Activated CD4-positive, alpha-beta T cell treated with anti-CD3 and anti-CD28 coated beads, Interleukin-2, amount 50 U/mL, for 1 hour (primary cell): ENCODE measurements at places on chromosomes 1 and 21.

- DNase-seq = no peak
Observed at GRCh38 chr1:118073648-118074435, 111.2 kb downstream of the SPAG17 start.

DNA sequence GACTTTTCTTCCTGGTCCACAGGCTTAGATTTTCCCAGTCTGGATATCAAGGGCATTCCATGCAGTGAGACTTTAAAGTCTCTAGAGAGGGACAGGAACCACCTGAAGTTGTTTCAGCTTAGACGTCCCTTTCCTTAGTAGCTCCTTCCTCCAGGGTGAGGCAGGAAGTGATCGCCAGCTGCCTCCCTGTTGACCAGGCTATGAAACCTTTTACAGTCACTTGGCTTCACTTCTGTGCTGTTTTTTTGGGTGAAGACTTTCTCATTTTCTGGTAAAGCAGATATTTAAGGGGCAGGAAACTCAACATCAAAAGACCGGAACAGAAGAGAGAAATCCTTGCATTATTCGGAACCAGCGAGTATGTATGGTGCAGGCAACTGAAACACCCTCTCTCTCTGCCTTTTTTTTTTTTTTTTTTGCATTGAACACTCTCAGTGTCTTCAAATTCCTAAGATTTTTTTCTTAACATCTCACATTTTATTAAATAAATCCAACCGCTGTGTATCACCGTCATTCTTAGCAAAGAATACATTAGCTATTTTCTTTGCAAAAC, 234.6 kb upstream of the IRF2BP2 start:
- DNase-seq = no peak

DNA sequence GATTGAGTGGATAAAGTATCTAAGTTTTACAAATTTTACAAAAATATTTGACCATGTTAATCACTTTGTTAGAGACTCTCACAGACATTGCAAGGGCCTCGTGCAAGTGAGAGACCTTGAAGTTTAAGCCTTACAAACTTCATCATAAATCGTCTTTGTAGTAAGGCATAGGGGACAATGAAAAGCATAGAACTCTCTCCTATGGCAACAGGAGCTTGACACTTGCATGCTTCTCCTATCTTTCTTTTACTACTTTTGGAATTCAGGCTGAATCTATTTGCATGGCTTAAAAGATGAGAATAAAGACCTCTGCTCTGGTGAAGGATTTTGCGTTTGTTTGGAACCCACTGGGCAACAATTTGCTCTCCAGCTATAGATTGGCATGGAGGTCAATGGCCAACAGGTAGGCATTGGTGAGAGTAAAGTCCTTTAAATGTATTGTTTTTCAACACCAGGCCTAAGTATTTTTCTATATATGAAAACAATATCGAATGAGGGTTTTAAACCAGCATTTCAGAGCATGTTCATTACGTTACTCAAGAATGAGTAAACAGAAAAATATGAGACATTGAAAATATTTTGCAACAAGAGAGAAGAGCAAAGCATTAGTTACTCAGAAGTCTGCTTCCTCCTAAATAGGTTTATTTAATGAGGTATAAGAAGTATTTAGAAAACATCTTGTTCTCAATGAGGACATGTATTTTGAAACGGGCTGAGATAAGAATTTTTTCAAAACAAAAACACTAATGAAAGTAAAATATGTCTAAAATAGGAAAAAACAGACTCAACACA, 192.2 kb downstream of the TGFB2 start:
- no peak for DNase-seq

DNA sequence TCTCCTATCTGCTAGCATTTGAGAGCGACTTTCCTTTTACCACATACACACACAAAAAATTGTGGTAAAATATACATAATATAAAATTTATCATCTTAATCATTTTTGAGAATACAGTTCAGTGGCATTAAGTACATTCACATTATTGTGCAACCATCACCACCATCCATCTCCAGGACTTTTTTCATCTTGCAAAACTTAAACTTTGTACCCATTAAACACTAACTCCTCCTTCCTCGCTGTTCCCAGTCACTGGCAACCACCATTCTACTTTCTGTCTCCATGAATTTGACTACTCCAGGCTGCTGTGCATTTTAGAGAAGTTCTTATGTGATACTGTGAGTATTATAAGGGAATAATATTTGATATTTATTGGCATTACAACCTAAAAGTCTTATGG, 181.3 kb downstream of the C1orf21 start:
- DNase-seq = no peak

DNA sequence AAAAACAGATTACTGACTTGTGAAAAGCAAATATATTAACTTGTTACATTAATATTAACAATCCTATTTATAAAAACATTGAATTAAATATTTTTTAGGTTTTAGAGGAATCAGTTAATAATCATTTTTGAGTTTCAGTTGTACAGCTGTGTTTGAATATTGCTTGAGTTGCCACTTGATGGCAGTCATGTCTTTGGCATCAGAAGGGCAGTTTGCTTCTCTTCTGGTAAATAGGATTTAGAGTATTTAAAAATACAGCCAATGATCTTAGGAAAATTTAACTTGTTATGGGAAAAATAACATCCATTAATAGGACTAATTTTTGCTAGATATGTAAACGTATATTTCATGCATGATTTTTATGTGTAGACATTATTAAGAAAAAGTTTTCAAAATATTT, 234.1 kb downstream of the NCAM2 start:
- DNase-seq = no peak

DNA sequence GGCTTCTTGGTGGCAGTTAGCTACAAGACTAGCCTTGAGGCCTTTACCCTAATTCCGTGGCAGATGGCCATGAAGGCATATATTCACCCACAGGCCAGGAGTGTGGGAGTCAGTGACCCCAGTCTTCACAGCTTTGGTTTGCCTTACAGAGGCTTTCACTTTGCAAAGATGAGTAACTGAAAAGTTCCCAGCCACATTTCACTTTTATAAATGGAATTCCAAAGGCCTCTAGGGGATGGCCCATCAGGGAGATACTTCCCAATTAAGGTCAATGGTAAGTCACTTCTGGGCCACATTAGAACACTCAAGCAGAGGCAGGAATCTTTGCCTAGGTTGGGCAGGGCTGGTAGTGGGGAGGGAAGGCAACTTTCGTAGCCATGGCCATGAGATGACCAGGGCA, 13.1 kb upstream of the HEYL start:
- DNase-seq = no peak

DNA sequence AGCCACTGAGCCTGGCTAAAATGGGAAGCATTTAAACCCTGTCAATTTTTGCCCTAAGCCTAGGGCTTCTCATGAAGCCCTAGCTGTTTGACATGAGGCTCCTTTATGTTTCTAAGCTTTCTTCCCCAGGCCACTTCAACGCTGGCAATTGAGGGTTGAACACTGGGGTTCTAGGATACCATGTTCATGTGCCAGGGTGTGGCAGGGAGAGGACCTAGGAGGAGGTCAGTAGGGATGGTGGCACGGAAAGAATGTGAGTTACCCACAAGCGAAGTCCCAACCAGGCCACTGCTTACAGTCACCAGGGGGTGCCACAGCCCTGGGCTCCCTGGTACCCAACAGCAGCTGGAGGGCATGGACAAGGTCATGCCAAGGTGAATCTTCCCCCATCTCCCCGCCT, 90.8 kb upstream of the AJAP1 start:
- DNase-seq = no peak

DNA sequence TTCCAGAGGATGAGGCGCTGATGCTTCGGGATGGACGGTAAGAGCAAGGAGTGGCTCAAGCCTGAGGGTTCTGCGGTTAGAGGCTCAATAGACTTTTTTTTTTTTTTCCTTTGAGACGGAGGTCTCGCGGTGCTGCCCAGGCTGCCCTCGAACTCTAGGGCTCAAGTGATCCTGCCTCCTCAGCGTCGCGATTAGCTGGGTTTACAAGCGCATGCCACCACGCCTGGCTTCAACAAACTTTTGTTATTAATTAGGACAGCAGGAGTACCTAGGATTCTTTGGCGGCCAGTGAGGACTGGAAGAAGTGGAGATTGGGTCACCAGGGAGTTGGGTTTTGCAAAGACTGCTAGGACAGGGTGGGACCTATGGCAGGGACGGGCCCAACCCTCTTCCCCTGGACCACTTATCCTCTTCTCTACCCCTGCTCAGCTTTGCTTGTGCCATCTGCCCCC, 587 bp downstream of the SCNM1 start:
- no peak for DNase-seq

DNA sequence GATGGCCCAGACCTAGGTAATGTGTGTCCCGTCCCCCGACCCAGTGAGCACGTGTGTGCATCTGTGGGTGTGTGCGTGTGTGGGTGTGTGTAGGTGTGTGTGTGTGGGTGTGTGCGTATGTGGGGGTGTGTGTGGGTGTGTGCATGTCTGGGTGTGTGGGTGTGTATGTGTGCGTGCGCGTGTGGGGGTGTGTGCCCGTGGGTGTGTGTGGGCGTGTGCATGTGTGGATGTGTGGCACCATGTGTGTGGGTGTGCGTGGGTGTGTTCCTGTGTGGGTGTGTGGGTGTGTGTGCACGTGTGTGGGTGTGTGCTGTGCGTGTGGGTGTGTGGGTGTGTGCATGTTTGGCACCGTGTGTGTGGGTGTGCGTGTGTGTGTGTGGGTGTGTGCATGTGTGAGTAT, 309.5 kb downstream of the KIF26B start:
- DNase-seq = no peak

- no peak for DNase-seq
Observed at GRCh38 chr1:187067160-187067559, 238.4 kb downstream of the PLA2G4A start.

DNA sequence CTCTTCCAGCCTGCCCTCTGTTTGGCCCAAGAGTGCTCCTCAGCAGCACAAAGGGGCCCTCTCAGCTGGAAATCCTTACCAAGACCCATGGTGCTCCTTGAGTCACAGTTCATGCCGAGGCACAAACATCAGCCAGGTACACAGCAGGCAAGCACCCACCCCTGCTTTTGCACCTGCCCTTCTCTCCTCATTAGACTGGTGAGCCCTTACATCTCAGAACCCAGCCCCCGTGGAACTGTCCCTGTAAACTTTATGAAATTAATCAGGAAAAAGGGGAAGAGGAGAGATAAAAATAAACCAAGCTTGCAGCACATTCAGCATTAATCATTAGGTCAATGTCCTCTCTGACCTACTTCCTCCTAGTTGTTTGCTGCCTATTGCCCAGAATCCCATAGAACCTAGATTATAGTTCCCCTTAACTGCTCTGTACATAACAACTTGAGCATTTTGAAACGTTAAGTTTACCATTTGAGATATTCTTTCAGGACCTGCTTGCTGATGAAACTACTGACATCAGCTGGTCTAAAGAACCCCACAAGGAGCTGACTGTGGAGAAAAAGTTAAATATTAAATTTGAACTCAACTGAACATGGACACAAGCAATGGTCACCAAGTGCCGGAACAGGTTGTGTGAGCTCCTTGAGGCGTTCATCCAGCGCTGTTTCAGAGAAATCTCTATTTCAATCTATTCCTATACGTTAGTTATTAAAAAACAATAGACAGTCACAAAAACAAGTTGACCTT, 738.4 kb downstream of the MATN1 start:
- no peak for DNase-seq

DNA sequence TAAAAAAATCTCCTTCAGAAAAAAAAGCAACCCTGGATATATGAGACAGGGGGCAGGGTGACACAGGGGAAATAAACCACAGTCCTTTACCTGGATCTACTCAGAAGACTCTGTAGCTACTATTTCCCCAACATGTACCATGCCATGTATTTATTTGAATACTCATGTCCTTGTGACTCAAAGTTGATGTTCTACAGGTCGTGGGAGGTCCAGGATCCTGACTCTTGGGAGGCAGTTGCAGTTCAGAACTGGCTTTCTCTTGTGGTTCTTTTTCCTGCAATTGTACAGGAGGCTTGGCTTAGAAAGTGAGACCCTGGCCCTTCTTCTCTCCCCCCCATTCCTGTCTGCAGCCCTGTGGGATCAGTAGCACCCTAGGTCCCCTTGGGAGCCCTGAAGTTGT, 5.8 kb upstream of the IL24 start:
- DNase-seq = no peak

DNA sequence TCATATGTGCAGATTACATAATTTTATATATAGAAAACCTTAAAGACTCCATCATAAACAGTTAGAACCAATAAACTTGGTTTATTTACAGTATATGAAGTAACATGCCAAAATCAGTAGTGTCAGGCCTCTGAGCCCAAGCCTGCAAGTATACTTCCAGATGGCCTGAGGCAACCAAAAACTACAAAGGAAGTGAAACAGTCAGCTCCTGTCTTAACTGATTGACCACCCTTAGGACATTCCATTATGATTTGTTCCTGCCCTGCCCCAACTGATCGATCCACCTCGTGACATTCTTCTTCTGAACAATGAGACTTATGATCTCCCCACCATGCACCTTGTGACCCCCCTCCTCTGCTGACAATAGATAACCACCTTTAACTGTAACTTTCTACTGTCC, 630.3 kb downstream of the AMY1C start:
- no peak for DNase-seq

- no peak for DNase-seq
Observed at GRCh38 chr1:24769656-24770651, 24.7 kb downstream of the CLIC4 start.

- DNase-seq = no peak
Observed at GRCh38 chr1:10610901-10611600, 136.3 kb downstream of the PEX14 start.

DNA sequence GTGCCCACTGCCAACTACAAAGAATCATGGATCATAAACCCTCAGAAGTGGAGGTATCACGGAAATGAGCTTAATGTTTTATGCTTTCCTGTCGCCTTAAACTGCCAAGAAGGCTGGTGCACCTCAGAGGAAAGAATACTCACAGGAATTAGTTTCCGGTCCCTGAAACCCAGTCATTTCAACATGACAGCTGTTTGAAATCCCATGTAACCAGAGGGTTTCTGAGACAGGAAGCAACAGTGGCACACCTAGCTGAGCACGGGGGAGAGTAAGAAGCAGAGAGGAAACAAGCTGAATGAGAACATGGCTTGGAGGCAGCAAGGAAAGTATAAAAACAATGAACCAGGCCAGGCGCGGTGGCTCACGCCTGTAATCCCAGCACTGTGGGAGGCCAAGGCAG, 3.9 kb downstream of the JAK1 start:
- DNase-seq = peak; percentile 12

DNA sequence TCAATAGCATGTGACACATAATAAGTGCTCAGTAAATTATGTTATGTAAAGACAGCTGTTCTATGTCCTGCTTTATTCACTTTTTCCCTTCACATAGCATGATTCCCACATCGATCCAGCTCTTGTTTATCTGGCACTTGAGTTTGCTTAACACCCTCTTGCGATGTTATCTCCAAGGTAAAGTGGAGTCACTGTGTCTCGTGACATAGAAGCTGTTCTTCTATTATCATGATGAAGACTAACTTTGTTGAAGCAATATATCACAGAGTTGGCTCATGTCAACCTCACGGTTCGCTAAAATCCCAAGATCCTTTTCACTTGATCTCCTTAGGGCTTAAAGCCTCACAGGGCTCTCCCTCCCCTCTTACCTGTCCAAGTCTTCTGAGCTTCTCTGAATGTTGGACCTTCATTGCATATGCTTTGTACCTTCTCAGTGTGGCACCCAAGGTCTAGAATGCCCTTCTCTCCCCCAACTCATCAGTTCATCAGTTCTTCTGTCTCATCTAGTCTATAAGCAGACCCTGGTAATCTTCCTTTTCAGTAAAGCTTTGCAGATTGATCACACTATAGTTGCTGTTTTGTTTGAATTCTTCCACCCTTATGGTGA, 38.0 kb downstream of the PLXNA2 start:
- no peak for DNase-seq

GRCh38 chr21:21722731-21723130, 724.5 kb downstream of the NCAM2 start:
- no peak for DNase-seq
